ENCODE measurements at places on chromosomes 5 and 9.

- DNase-seq: no peak
Observed at GRCh38 chr9:23258569-23258968, 567.5 kb downstream of the ELAVL2 start.

DNA sequence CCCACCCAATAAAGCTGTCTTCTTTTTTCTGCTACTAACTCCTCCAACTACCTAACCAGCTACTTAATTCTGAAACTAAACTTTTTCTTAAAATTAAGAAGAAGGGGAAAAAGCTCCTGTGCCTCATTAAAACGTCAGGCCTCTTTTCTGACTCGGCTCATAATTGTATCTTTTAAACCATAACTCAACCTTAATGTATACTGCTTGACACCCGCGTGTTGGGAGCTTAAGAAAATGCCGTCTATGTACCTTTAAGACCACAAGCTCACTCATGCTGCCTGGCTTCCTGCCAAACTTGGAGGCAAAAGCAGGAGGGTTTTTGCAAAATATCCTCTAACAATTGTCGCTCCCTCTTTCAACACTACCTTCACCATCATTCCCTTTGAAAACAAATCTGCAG lies 5.0 kb downstream of the EBF1 start:
- DNase-seq: no peak

DNA sequence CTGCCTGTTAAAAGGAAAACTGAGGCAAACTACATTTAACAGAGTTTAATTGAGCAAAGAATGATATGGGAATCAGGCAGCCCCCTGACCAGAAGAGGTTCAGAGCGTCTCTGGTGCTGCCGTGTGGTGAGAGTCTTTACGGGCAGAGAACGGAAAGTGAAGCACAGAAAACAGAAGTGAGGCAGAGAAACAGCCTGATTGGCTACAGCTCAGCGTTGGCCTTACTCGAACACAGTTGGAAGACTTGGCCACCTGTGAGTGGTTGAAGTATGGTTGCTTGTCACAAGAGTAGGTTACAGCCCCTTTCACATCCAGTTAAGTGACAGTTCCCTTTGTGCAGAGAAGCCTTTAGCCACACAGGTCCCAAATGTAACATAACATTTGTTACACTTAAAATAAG lies 16.9 kb upstream of the FBP1 start:
- no peak for DNase-seq

GRCh38 chr5:172167895-172168294 lies 20.1 kb downstream of the STK10 start:
- DNase-seq: no peak

GRCh38 chr9:119283078-119283794 lies 86.0 kb downstream of the BRINP1 start:
- DNase-seq: no peak

Data from NCI-H1417 treated with DMSO at 0.1 percent for 48 hours (cell line).